ENCODE measurements at places on chromosomes 16 and 17.

GRCh38 chr17:16917671-16918394 lies 54.1 kb downstream of the TNFRSF13B start:
- no peak for DNase-seq

GRCh38 chr17:38705523-38705802 lies 390 bp downstream of the MLLT6 start:
- DNase-seq: no peak

GRCh38 chr16:78503602-78504001 lies 404.1 kb downstream of the WWOX start:
- no peak for DNase-seq

GRCh38 chr16:50643192-50643591 lies 37.9 kb downstream of the SNX20 start:
- DNase-seq: no peak

- DNase-seq: no peak
Measured at GRCh38 chr16:804193-805048, 3.9 kb upstream of the GNG13 start.

DNA sequence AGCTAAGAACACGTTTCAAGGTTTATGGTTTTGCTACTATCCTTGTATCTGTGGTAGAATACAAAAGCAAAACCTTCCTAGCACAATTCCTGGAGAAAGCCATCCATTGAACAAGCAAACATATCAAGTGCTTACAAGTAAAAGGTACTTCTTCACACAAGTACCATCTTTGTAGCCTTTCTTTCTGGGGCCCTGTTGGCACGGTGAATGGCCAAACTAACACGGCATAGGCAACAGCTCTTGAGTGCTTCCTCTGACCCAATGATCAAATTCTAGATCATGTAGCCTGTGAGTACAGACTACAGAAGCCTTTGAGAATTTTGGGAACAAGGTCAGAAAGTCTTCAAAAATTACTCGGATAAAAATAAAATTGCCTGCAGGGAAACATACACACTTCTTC lies 57.9 kb downstream of the ANKFY1 start:
- no peak for DNase-seq

DNA sequence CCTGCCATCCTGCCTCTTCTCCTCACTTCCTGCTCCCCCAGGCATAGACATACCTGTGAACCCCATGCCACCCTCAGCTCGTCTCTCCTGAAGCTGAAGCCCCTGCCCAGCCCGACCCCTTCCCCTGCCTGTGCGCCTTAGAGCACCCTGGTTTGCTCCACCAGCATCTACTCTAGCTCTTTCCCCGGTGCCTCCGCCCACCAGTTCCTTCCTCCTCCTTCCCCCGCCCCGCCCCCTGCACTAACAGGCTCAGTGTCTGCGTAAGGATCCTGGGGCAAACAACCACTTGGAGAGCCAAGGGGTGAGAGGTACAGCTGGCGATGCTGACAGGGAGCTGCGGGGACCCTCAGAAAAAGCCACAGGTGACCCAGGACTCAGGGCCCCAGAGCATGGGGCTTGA lies 1.9 kb downstream of the GPR142 start:
- DNase-seq: no peak

DNA sequence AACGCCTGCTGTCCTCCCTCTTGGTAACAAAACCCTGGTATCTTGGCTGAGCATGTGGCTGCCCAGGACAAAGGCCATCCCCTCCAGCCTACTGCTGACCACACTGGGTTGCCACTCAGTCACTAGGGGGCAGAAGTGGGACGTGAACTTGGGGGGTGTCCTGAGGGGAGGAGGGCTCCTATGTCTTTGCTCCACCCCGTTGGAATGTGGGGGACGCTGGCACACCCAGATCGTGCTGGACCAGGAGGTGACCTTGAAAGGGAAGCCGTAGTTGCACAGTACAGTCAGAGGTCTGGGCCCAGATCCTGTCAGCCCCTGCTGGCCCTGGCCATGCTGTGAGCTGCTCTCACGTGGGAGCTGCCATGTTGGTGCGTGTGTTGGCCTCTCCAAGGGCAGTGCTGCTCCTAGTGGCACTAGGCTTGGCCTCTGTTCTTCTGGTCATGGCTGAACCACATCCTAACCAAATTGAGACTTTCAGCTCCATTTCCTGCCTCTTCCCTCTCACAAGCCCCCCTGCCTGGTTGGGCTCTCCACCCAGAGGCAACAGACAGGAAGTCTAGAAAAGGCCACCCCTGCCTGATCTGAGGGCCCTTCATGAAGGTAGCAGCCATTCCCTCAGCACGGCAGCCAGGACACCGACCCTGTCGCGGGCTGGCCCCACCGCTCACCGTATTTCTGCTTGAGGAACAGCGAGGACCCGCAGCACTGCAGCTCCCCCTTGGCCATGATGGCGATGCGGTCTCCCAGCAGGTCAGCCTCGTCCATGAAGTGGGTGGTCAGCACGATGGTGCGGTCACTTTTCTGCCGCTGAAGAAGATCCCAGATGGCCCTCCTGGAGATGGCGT lies 29.0 kb upstream of the RNPS1 start:
- DNase-seq: no peak

DNA sequence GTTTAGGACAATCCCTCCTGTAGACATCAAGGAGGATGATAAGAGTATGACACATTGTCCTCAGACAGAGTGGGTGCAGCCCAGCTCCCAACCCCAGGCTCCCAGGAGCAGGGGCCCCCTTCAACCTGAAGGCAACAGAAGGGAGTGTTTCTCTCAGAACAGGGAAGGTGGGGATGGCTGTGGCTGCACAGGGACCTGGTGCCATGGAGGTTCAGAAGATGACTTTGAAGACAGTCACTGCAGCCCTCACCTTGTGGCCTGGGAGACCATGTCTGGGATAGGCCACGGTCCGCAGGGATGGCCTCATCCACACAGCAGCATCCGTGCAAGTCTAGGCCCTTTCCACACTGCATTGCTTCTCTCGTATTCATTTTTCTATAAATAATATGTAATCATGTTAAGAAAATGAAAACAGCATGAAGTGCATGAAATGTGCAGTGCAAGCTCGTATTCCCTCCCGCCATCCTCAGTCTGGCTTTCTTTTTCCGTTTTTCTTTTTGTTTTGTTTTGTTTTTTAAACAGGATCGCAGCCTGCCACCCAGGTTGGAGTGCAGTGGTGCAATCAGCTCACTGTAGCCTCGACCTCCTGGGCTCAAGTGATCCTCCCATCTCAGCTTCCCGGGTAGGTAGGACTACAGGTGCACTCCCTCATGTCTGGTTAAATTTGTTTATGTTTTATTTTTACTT lies 71.1 kb downstream of the METRNL start:
- no peak for DNase-seq

- DNase-seq: no peak
Measured at GRCh38 chr16:51181503-51181811, 30.4 kb upstream of the SALL1 start.

DNA sequence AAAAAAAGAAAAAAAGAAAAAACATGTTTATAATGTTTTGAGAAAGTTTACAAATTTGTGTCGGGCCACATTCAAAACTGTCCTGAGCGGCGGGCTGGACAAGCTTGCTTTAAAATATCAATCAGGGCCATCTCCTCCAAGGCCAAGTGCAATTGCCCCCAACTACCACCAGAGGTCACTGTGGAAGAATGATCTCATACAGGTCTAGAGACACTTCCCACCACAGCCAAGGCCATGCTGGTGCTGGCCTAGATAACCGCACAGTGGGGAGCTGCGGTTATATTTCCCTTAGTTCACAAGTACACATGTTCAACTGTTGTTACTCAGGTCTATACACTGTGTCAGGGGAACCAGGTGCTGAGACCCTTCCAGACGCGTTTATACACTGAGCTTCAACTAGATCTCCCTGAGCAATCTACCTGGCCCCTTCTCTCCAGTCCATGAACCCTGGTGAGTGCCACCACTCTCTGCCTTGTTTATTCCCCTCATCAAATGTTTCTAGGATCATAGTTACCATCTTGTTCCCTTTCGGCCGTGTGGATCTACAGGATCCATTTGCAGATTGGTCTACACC lies 83.8 kb upstream of the CCL2 start:
- DNase-seq: no peak

Measured in SIG-M5 (cell line).